Fibroblast of upper back skin (primary cell): ENCODE measurements at places on chromosomes 11 and 22.

- DNase-seq = peak; percentile 98
Observed at GRCh38 chr11:45859661-45860140, 12.4 kb downstream of the CRY2 start.

- no peak for DNase-seq
Observed at GRCh38 chr11:68503251-68503687, 42.7 kb downstream of the PPP6R3 start.

GRCh38 chr22:28771195-28771791 lies 1.2 kb upstream of the CCDC117 start:
- no peak for DNase-seq

DNA sequence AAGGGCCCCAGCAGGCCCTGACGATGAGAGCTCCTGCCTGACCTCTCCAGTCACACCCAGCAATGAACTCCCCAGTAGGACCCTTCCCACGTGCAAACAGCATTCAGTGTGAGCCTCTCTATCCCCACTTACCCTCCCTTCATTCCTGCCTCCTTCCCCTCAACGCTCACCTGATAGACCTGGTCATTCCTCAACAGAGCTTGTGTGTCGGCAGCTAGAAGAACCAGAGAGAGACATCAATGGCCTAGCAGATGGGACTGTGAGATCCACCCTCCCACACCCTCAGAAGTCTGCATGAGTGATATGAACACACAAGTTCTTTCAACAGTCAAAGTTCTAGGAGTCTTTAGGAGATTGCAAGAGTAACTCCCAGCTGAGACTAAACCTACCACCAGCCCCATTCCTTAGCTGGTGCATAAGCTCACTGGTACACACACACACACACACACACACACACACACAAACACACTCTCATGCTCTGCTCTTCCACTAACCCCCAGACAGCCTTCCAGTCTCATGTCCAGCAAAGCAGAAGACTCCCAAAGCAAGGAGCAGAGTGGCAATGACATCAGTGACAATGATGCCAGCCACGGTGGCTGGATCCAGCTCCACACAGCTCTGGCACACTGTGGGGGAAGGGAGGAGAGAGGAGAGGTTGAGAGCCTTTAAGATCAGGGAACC lies 3.1 kb downstream of the CD3D start:
- DNase-seq = no peak

DNA sequence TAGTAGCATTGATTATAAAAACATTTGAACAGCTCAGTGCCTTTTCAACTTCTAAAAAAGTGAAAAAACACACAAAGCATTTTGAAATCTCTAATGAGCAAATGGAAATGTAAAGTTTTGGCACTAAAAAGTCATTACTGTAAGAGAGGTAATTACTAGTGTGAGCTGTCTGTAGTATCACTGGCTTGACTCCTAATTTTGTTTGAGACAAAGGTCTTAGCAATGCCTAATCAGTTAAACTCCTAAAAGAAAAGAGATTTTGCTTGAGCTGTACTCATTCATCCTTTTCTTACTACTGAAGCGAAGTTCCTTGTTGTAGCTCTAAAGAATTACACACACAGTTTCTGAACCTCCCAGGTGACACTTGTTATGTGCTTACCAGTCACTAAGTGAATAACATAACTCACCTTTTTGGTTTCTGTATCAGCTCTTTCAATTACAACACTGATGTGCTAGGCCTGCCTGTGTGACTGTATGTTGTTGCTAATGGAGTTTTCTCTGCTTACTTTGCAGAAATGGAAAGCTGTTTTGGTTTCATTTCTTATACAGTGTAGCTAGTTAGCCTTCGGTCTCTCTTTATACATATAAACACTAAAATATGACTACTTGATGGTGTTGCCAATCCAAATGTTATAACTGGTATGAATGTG lies 924.4 kb upstream of the TENM4 start:
- DNase-seq = no peak

DNA sequence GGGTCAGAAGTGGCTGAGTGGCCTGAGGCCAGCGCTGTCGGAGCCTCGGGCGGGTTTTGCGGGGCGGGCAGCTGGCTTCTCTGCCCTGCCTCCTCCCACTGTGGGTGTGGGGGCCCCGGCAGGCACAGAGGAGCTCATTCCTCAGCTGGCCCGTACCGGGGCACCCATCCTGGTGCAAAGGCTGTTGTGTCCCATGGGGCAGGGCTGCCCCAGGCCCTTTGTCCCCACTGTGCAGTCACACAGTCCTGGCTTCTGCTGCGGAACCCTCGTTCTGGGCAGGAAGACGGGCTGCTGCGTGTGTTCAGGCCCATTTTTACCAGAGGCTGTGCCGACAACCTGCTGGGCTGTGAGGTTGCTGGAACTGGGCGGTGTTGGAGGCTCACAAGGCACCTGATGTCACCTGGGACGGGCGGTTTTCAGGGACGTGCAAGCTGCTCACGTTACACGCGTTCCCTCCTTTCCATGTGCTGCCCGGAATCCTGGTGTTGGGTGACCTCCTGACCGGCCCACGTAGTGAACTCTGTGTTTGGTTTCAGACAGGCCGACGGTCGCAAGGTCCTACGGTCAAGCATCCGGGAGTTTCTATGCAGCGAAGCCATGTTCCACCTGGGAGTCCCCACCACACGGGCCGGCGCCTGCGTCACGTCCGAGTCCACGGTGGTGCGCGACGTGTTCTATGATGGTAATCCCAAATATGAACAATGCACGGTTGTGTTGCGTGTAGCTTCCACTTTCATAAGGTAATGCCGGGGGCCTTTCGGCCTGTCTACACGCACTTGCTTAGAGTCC lies 5.2 kb downstream of the SELENOO start:
- DNase-seq = no peak

GRCh38 chr11:2670541-2671100 lies 29.2 kb downstream of the KCNQ1OT1 start:
- DNase-seq = no peak

DNA sequence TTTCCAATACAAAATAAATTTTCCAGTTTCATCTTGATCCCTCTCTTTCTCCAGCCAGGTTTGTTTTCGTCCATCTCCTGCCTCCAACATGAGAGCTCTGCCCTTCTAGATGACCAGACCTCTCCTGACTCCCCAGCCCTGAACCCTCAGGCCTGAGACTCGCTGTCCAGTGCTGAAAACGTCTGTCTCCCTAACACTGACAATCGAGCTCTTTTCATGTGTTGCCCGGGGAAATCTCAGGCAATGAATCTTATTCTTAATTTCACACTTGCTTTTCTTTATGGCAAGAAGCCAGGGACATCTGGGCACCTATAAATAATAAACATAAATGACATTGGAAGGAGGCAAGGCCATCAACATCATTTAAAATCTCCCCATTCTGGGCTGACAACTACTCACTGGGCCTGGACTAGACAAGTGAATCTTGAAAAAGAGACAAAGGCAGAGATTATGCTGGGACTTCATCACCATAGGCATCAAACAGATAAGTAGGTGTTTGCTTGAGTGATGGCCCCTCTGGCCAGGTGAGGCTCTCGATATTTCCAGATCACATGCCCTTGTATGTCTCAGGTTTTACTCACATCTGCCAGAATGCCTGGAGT lies 274.5 kb upstream of the B3GAT1 start:
- DNase-seq = no peak

GRCh38 chr22:35620624-35621251 lies 3.6 kb upstream of the MB start:
- DNase-seq = peak; percentile 44

- DNase-seq = no peak
Observed at GRCh38 chr22:38318792-38319773, 1.9 kb upstream of the CSNK1E start.

DNA sequence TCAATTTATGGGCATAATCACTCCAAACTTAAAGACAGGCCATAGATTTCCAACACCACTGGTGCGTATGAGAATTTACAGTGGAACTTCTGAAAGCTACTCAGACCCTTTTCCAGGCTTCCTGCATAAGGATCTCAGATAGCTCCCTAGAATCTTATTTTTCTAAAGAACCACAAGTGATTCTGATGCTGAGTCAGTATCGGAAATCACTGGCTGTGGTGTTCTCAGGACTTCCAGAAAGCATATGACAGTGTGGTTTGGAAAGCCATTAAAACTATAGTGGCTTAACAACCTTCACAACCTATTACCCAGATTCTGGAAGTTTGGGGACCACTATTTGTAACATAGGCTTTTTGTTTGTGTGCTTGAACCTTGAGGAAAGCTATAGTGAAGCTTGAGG lies 756.0 kb downstream of the DLG2 start:
- DNase-seq = peak; percentile 24

GRCh38 chr11:123407130-123407995 lies 22.7 kb upstream of the GRAMD1B start:
- DNase-seq = peak; percentile 71

DNA sequence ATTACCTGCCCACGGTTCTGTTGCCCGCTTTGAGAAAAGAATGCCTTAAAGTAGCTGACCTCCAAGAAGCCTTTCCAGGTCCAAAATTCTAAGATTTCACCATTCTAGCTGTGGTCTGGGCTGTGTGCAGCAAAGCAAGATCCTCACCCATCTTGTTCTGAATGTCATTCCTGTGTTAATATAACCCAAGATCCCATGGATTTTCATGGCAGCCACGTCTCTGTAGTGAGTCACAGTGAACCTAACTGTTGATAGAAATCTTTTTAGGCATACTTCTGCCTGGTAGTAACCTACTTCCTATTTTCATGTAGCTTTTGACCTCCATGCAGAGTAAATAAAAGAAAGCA lies 210.0 kb downstream of the NAV2 start:
- peak; percentile 40 for DNase-seq

DNA sequence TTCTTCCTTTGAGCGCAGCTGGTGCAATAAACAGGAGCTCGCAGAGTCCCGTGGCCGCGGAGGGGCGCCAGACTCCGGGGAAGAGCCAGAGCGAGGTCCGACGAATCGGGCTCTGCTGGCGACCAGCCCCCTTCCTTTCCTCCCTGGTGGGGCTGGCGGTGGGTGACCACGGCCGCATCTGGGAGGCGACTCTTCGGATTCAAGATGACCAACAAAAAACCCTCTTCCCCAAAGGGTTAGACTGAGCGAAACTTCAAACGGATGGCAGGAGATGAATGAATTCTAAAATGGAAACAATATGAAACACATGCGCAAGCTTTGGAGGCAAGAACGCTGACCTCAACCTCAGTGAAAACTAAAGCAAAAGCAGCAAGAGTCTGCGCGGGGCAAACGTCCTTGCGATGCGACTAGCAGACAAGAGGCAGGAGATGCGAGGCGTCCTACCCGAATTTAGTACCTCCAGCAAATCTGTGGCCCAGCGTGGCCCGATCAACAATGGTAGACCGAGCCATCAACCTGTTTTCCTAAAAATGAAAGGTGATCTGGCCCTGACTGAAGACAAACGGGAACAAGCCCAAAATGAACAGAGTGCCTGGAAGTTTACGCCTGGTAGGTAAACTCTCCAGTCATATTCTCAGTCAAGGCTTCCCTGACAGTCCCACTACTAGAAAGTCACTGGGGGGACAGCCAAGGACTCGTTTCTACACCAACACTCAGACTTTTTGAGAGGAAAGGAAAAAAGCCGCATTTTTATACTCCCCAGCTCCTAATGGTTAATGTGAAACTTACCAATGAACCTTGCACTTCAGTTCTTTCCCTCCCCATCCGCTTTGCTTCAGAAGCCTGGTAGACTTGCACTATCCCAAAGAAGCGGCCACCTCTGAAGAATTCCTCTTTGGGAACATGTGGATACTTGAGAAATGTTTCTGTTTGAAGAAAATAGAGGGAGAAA lies 11.6 kb downstream of the MMP3 start:
- peak; percentile 78 for DNase-seq

DNA sequence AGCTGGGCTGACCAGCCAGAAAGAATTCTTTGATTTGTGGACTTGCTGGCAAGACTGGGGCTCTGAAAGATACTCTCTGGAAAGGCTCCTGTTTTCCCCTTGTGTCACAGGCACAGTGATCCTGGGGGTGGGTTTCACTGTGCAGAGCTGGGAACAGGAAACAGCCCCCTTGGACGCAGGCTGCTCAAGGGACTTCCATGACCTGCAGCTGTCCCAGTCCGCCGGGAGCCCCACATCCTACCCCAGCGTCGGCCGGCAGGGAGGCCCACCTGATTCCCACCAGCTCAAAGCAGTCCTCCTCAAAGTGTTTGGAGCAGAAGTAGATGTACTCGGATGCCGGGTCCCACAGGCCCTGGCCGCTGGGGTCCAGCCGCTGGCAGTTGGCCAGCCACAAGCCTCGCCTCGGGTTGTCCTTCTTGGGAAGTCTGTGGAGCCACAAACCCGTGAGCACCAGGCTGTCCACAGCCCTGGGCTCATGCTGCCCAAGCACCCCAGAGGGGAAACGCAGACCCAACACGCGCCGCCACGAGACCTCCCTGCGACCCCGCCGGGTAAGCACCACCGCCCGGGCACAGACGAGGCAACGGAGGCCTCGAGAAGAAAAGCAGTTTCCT lies 824 bp downstream of the THAP7 start:
- DNase-seq = no peak

- peak; percentile 66 for DNase-seq
Observed at GRCh38 chr11:65425105-65425970, 2.7 kb downstream of the NEAT1 start.

GRCh38 chr11:37788141-37788877 lies 1190.3 kb upstream of the RAG2 start:
- peak; percentile 94 for DNase-seq

- no peak for DNase-seq
Observed at GRCh38 chr11:77519847-77520246, 46.0 kb upstream of the PAK1 start.

GRCh38 chr22:35076630-35077029 lies 10.7 kb downstream of the ISX start:
- no peak for DNase-seq

DNA sequence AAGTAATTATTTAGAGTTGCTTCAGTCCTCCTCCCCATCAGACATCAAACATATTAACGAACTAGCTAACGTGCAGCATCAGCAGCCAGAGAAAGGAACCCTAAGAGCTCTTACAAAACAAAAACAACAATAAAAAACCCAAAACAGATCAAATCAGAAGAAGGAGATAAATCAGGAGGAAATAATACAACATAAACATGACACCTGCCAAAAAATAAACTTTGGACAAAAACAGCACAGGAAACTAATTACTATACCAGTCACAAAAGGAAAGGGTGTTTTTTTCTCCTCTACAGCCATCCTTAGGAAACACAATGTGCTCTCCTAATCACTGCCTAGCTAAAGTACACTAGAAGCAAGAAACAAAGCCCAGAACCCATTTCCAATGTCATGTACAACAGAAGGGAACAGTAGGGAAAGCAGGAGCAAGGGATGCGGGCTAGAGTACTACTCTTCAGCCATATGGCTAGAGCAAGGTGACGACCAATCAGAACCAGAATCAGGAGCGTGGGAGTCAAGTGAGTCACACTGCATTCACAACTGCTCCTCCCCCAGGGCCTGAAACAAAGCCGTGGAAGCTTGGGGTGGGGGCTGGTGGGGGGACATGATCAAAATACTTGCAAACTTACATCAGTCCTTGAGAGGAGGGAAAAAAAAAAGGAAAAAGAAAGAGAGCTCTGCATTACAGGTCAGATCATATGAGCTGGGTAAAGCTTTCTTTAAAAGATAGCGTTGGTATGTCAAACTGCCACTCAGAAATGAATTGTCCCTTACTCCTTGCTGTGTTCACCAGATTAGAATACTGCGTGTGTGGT lies 60.4 kb downstream of the LARGE2 start:
- DNase-seq = peak; percentile 97

DNA sequence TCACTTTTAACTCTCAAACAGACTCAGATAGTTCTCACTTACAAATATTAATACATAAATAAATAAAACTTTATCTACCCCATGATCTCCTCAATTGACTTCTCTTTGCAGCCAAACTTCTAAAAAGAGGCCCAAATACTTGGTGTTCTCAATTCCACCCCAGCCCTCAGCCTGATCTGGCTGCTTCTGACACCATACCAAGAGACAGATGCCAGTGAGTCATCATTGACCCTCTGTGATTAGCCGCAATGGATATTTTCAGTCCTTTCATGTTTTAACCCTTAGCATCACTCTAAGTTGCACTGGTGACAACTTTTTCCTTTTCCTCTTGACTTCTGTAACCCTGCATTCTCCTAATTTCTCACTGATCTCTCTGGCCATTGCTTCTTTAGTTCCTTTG lies 184.1 kb upstream of the ARHGAP20 start:
- DNase-seq = peak; percentile 83
